ENCODE measurements at places on chromosomes 1 and 21.

GRCh38 chr1:203359010-203359571 lies 8.2 kb upstream of the FMOD start:
- peak; percentile 65 for DNase-seq

DNA sequence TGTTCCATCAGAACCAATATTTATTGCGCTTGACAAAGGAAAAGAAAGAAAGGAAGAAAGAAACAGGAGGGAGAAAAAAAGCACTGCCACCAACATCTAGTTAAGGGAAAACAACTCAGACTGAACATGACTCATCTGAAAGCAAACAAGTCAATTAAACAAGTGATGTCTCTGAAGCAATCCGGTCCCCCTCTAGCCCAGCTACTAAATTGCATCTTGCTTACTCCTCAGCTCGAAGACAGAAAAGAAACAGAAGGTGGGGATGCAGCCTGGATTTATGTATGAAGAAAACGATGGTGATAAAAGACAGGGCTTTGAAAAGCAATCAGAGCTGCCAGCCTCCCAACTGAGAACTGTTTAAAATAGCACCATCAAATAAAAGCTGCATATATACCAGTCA lies 188.2 kb downstream of the OMA1 start:
- DNase-seq = no peak

DNA sequence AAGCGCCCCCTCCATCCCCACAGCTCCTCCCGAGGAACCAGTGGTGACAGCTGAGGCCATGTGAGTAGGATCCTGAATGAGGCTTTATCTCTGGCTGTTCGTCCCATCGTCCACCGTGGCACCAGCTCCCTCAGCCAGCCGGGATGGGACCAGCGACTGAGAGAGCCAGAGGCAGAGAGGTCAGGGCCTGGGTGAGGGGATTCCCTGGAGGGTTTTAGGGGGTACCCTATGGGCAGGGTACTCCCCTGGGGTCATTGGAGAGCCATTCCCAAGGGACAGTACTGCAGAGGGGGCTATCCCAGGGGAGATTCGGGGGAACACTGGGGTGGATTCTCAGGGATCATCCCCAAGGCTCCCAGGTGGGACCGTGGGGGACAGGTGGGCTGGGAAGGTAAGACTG lies 2.4 kb downstream of the TMEM125 start:
- DNase-seq = no peak

DNA sequence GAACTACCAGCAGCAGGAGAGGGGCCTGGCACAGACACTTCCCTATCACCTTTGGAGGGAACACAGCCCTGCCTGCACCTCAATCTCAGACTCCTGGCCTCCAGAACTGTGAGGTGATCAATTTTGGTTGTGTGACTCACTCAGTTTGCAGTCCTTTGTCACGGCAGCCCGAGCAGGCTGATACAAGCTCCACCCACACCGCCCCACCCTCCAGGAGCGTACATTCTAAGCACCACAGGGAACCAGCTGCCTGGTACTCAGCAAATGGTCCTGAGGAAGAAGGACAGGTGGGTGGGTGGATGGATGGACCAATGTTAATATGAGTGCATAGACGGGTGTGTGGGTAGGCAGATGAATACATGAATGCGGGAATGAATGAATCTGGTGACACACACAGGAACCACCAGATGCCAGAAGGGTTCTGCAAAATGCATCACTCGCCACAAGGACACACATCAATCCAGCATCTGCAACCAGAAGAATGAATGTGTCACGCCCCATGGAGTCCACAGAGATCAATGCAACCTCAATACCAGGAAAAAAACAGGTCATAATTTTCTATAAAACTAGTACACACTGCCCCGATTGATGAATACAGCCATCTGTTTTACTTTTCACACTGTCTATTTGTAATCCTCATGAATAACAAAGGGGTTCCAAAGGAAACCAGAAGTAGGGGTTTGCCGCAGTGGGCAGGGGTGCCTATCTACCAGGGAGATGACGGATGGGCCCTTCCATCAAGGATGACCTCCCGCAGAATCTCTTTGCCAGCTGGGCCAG lies 284.5 kb downstream of the NPHP4 start:
- no peak for DNase-seq

GRCh38 chr1:156149374-156150332 lies 3.7 kb upstream of the SEMA4A start:
- no peak for DNase-seq

DNA sequence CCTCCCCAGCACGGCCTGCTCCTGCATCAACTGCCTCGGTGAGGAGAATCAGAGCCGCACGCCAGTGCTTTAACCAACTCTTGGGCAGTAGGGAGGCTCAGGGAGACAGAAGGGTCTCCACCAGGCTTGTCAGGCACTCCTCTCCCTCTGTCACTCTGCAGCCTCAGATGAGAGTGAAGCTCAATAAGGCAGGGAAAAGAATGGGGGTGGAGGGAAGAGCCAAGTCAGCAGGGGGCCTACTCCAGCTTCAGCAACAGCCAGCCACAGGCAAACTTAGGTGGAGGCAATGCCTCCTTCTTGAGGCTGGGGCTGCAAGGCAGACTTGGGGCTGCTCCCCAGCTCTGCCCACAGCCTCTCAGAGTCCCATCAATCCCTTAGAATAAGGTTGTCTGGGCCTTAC lies 51.8 kb upstream of the A3GALT2 start:
- DNase-seq = no peak

DNA sequence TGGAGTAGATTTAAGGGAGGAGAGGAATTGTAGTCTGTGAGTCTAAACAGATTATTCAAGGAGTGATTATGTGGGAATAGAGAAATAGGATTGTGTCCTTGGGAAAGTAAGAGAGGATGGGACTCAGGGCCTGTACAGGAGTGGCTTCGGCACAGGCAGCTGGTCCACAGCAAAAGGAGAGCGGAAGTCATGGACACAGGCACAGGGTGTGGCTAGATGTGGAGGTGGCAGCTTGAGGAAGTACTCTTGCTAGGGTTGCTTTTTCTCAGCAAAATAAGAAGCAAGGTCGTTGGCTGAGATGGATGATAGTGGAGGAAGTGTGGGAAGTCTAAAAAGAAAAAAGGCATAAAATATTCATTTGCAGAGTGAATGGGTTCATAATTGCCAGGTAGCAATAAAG lies 18.5 kb upstream of the ZNF648 start:
- DNase-seq = no peak

GRCh38 chr1:901108-901859 lies 22.4 kb upstream of the SAMD11 start:
- DNase-seq = no peak

DNA sequence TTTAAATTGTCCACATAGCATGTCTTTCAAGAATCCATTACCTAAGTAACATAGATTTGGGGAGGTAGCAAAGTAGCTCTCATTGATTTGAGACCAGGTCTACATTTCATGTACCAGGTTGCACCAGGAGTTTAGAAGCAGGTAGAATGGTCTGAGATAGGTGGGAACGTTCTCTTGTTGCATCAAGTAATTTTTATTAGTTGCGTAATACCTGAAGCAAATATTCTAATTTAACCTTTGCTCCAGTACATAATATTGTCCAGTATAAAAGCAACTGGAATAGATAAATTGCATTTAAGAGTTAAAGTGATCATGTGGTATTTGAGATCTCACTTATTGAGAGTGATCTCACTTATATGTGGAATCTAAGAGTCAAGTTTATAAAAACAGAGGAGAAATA lies 597.1 kb upstream of the PRMT6 start:
- no peak for DNase-seq

- no peak for DNase-seq
These were observed 17.6 kb upstream of the MTARC2 start for GRCh38 chr1:220730486-220730885.

- no peak for DNase-seq
These were observed 68.4 kb downstream of the ATP6V1G3 start for GRCh38 chr1:198472119-198472518.

GRCh38 chr1:58580186-58580585 lies 3.1 kb upstream of the TACSTD2 start:
- DNase-seq = no peak

DNA sequence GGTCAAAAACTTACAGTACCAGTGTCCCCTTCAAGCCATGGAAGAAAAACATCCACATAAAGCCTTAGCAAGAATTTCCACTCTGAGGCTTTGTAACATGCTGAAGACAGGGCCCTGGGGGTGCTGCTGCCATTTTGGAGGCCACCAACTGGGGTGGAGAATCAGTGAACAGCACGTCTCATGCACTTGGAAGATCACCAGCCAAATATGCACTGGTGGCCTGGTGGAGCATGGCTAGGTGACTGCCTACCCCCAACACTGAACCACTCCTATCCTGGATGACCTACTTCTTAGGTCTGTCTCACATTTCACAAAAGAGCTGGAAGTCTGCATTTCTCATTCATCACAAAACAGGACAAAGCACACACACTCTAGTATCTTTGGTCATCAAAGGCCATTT lies 126.4 kb downstream of the COL24A1 start:
- no peak for DNase-seq

GRCh38 chr1:153698020-153698922 lies 19.8 kb downstream of the NPR1 start:
- DNase-seq = peak; percentile 55

Data from Peyer's patch (tissue), 4 donors.